ENCODE measurements at places on chromosomes 16 and 17. TPM values are rescaled to one million over a fixed set of nuclear protein-coding genes. Genes with fewer than 3 reads are reported as not detected.

GRCh38 chr16:80517846-80518245 is 22.9 kb upstream of the DYNLRB2 start:
- no peak overlapping the region for H3K4me3 ChIP-seq
- H3K36me3 ChIP-seq, result no peaks in the 10 kb centered on the region
- no peak overlapping the region for H3K27ac ChIP-seq
- peaks cover 15% of the 10 kb centered on the region for H3K27me3 ChIP-seq
- H3K4me1 ChIP-seq, result no peaks in the 10 kb centered on the region

DNA sequence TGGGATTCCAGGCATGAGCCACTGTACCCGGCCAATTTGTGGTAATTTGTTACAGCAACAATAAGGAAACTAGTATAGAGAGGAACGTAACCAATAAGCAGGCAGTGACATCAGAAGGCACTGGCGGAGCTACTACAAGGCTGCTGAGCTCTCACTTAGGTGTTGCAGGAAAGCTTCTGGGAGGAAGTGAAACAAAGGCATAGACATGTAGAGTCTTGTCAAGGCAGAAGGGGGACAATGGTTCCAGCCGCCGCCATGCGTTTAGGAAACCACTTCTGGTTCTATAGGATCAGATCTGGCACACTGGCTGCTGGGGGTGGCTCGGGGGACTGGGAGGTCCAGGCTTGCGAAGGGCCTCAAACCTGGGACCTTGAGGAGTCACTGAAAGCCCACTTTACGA is 9.4 kb upstream of the CPSF4L start:
- no peaks in the 10 kb centered on the region for H3K4me1 ChIP-seq
- no peak overlapping the region for H3K27ac ChIP-seq
- DNase-seq, result no peak
- H3K4me3 ChIP-seq, result no peak overlapping the region
- H3K27me3 ChIP-seq, result no peaks in the 10 kb centered on the region
- no peaks in the 10 kb centered on the region for H3K36me3 ChIP-seq

GRCh38 chr16:89646906-89647305 is 10.6 kb downstream of the CHMP1A start:
- H3K4me1 ChIP-seq, result no peaks in the 10 kb centered on the region
- no peak for DNase-seq
- H3K27ac ChIP-seq, result no peak overlapping the region
- H3K36me3 ChIP-seq, result peaks cover 14% of the 10 kb centered on the region
- no peaks in the 10 kb centered on the region for H3K27me3 ChIP-seq
- H3K4me3 ChIP-seq, result no peak overlapping the region

DNA sequence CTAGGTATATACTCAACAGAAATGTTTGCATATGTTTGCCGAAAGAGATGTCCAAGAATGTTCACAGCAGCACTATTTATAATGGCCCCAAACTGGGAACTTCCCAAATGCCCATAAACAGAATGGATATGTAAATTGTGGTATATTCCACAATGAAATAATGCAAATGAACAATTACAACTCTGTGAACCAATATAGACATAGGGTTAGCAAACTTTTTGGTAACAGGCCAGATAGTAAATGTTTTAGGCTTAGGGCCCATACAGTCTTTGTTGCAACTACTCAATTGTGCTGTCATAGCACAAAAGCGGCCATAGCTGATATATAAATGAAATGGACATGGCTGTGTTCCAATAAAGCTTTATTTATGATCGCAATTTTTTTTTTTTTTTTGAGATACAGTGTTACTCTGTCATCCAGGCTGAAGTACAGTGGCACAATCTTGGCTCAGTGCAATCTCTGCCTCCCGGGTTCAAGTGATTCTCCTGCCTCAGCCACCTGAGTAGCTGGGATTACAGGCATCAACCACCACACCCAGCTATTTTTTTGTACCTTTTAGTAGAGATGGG is 16.5 kb downstream of the XYLT1 start:
- H3K27me3 ChIP-seq, result no peaks in the 10 kb centered on the region
- H3K4me3 ChIP-seq, result no peak overlapping the region
- DNase-seq, result no peak

- no peak overlapping the region for H3K27ac ChIP-seq
- H3K36me3 ChIP-seq, result peaks cover 19% of the 10 kb centered on the region
- no peak overlapping the region for H3K4me3 ChIP-seq
- no peaks in the 10 kb centered on the region for H3K27me3 ChIP-seq
- H3K4me1 ChIP-seq, result peaks cover 52% of the 10 kb centered on the region
These were observed 3.0 kb downstream of the APPBP2 start for GRCh38 chr17:60522889-60523626.

The TMIGD1 gene
- total RNA-seq, result not detected

The PDE6G gene
- not detected for total RNA-seq

The SERPINF2 gene
- total RNA-seq, result 0.21 TPM
